IMR-90 (cell line): ENCODE measurements at places on chromosomes 7 and 10. TPM values are rescaled to one million over a fixed set of nuclear protein-coding genes. Genes with fewer than 3 reads are reported as not detected.

DNA sequence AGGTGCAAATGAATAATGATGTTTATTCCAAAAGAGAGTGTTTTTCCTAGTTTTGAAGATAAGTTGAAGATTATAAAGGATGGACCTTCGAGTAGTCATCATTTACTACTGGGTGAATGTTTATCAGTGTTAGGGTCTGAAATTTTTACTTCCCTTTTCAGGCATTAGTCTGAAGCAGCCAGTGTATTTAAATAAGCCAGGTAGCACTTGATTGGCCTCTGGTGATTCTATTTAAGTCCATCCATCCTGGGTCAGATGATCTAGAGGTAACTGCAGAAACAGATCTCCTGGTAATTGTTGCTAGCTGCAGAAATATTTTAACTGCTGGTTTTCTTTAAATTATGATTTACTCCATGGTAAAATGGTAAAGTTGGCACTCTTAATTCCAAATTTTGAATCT is 34.1 kb upstream of the AGR2 start:
- no peak for DNase-seq

HOXA10 gene
- total RNA-seq = 0.18 and 0.28 TPM in 2 replicates

DNA sequence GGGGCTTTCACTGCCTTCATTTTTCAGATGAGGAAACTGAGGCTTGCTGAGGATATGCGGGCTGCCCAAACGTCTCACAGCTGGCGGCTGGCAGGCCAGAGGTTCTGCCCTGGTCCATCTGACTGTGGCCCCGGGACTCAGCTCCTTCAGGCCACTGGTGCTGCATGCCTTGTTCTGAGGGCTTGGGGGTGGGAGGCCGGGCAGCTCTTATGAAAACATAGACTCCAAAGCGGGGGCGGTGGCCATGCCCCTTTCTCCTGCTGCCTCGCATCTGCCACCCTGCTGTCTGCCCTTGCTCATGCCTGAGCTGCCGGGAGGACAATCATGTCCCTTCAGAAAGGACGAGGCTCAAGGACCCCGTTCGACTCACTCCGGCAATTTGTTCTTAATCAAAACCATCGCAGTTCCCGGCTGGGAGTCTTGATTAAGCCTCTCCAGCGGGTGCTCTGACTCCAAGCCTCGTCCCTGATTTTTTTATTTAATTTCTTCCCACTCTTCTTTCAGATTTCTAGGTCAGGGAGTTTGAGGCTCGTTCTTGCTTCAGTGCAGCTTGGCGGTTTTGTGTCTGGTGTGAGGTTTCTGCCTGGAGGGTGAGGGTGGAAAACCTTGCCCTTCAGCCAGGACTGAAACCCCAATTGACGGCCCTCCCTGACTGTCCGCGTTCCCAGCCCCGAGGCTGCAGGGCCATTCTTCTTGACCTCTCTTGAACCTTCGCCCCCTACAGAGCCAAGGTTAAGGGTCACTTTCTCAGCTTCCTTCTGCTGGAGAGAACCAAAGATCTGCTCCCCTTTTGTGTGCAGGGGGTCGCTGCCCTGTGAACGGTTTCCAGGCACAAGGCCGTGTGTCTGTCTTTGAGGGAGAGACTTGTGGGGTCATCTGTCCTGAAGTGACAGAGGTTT is 120.8 kb downstream of the DNAJB6 start:
- no peak for DNase-seq

- no peak for DNase-seq
These were observed 175.9 kb upstream of the TAC1 start for GRCh38 chr7:97555857-97556421.

GRCh38 chr7:49822856-49823255 is 49.4 kb downstream of the VWC2 start:
- no peak for DNase-seq

CYP2C19 gene
- total RNA-seq = not detected in 2 replicates

DEPP1 gene
- total RNA-seq = 11.7 and 13.6 TPM in 2 replicates

DNA sequence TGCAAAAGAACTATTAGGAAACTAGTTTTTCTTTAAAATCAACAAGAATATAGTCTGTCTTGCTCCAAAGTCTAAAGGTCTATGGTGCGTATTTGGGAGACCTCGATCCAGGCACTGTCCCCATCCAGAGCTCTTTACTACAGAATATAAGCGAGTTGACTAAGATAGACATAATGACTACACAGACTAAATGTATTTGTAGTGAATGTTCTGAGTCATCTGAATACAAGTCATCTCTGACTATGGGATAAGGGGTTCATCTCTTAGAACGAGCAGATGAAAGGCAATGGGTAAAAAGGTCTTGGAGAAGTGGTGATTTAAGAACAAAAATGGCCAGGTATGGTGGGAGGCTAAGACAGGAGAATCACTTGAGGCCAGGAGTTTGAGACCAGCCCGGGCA is 136.0 kb upstream of the RSU1 start:
- DNase-seq = no peak

GRCh38 chr7:43302211-43302711 is 189.8 kb downstream of the HECW1 start:
- peak; percentile 49 for DNase-seq

DNA sequence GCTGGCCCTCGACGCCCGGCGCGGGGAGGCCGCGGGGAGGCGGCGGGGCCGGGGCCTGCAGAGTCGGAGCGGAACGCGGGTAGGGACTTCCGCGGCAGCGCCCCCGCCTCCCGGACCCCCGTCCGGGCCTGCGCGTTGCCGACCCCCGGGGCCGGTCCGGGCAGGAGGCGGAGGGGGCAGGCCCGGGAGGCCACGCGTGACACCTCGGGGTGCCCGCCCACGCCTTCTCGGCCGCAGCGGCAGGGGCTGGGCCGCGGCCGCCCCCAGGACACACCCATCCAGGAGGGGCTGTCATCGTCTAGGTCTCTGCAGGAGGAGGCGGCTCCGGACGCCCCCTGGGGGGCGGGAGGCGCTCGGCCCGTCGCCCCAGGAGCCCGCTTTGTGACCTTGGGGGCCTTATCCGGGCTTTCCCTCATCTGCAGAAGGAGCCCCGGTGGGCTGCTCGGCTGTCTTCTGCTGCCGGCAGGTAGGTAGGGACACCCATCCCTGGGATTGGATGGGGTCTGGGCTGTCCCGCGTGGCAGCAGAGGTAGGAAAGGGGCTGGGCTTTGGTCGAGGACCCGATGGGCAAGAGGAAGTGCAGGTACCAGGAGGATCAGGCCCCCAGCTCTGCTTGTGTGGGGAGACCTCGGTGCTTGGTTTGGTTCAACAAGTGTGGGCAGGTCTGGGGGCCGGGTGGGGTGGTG is 569 bp downstream of the ZNF316 start:
- peak; percentile 8 for DNase-seq

DNA sequence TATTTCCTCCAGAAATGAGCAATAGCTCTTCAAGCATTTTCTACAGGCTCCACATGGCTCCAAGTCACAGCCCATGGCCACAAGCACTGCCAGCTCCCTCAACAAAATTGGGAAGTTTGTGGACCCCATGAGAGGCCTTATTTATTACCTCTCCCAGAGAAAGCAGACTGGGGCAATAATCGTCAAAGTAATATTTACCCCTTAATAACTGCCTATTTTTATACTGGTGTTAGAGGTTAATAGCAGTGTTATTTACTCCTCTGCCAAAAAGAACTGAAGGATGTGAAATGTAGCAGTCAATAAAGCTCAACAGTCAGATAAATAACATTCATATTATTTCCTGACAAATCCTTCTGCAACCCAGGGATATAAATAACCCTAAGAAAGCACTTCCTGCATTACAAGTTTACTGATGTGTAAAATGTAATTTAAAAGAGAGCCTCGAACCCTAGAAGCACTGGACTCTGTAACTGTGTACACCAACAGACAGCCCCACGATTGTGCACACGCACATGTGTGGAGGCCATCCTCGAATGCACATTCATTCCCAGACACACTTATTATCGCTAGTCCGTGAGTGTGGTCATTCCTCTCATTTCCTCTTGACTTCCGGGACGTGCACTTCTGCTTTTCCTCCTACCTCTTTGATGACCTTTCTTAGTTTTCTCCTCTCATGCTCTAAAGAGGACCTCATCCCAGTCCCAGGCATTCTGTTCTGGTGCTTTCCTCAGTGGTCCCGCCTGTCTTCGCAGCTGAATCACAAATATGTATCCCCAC is 157.4 kb downstream of the EVX1 start:
- no peak for DNase-seq

GIMAP5 gene
- total RNA-seq = not detected in 2 replicates

DBNL gene
- 166 and 179 TPM in 2 replicates for total RNA-seq

DNA sequence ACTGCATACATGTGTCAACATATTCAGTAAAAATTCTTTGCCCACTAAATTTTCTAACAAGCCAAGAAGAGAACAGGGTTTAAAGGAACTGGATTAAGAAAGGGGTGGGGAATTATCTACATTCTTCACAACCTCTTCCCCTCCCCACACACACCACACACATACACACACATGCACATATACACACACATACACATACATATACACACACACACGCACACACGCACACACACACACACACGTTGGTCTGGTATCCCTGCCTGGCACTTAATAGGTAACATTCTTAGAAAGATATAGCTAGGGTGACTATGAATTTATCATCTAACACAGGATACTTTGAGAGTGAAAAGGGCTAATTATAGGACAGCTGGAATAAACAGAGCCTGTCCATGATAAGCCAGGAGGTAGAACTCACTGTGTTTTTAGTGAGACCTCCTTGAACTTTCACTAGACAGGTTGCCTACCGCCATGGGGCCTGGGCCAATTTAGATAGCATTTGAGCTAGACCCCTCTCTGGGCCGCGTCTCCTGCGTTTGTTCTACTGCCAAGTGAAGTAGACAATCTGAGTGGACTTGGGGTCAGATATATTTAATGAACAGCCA is 33.1 kb upstream of the EPC1 start:
- no peak for DNase-seq

LRRD1 gene
- under 0.01 TPM in 2 replicates for total RNA-seq

GRCh38 chr10:126222736-126223511 is 165.4 kb downstream of the ADAM12 start:
- DNase-seq = peak; percentile 18

- DNase-seq = peak; percentile 1
These were observed 178.0 kb downstream of the AMPH start for GRCh38 chr7:38453168-38453567.

TDRD1 gene
- total RNA-seq = not detected in 2 replicates

DNA sequence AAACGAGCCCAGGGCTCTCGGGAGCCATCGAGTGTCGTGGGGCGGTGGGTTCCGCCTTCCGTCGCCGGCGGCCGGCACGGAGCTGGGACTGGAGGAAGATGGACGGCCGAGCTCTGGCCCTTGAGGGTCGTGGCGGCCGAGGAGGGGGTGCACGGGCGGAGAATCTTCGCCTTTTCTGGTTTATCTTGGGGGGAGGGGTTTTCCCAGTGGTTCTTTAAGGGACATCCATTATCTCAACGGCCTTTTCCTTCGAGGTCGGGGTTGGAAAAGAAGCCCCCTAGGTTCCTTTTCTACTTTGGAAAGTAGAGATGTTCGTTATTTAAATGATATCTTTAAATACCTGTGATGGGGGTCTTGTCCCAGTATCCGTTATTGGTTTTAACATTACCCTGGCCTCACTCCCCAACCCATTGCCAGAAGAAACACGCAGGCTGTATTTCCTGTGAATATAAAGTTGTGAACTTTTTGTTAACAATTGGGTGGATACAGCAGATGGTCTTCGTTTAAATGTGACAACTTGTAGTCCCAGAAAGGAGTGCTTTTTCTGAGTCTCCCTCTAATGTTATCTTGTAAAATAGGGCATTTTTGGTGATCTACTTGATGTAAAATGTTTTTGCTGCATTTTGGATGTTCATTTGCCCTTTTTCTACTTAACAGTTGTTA is 765 bp downstream of the CCAR1 start:
- DNase-seq = no peak

DNA sequence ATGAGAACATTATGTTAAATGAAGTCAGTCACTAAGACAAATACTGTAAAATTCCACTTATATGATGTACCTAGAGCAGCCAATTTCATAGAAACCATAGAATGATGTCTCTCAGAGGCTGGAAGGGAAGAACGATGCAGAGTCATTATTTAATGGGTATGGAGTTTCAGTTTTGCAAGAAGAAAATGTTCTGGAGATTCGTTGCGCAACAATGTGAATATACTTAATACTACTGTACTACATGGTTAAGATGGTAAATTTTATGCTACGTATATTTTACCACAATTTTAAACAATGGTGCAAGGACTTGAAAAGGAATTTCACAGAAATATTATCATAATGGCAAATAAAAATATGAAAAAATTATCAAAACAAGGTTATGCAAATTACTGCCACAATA is 972.6 kb downstream of the KCNMA1 start:
- DNase-seq = no peak

DNA sequence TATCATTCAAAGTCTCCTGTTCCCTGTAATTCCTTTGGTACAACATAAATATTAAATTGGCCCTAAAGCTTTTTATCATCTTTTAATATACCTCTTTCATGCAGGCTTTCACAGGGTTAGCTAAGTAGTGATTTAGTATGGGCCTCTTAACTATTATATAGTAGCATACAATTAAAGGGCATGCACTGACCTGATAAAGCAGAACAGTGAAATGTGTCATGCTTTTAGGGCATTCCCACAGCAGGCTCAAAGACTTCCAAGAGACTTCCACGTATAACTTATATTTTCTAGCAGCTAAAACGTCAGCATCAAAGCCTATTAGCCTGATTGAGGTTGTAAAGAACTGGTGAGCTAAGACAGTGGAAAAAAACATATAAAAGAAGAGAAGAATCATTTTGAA is 35.3 kb downstream of the SAMD8 start:
- no peak for DNase-seq

DNA sequence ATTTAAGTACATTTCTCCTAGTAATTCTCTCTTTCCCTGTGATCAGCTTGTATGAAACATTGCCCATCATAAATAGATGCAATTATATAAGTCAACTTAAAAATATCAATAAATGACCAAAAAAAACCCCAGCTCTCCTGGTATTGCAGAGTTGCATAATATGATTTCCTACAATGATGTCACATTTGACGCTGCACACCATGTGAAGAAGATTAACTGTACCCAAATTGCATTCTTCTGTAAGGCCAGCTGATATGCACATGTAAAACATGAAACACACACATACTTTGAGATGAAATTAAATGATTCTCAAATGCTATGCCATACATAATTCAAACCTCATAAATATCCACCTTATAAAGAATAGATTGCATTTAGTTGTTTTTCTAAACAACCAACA is 115.5 kb downstream of the AGMO start:
- no peak for DNase-seq

TMEM254 gene
- total RNA-seq = 4.4 and 4.7 TPM in 2 replicates

DNA sequence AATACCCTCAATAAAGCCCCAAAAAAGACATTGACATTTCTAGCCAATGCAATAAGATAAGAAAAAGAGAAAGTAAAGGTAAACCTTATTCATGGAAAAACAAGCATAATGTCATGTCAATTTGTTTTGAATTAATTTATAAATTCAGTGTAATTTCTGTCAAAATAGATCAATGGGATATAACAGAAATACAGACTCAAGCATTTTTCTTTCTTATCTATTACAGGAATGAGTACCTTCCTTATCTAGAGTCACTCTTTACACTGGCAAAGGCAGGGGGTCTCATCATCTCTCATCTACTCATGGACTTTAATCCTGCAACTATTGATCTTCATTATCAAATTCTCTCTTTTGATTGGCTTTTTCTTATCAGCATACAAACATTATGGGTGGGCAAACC is 127.1 kb upstream of the SHH start:
- no peak for DNase-seq
